ENCODE measurements at places on chromosomes 11 and 22.

GRCh38 chr11:113871336-113871735, 4.0 kb downstream of the USP28 start:
- DNase-seq = no peak

DNA sequence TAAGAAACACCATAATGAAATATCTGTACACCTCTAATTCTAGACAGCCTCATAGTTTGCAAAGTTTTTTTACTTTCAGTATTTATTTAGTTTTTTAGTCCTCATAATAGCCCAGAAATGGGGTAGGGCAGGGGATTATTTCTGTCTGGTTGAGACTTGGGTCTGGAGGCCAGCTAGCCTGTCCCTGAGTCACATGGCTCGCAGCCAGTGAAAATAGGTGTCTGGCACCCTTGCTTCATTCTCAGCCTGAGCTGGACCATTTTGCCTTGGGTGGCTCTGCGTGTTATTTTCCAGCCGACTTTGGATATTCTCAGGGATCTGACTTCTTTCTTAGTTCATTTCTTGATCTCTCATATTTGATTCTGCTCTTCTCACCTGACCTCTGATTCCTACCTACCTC, 123.9 kb upstream of the NARS2 start:
- no peak for DNase-seq

DNA sequence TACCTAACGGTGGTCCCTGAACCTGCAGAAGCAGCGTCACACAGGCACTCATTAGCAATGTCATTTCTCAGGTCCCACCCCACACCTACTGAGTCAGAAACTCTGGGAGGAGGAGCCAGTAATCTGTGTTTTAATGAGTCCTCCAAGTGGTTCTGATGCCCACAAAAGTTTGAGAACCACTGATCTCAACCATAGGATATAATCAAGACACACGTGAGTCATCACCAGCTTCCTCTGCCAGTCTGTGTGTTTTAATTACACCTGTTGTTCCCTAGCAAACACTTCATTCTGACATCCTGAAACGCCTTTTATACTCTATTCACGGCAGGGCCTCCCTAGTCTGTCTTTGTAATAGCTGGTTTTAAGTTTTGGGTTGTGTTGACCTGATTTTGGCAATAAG, 5.8 kb downstream of the TECTA start:
- DNase-seq = no peak

DNA sequence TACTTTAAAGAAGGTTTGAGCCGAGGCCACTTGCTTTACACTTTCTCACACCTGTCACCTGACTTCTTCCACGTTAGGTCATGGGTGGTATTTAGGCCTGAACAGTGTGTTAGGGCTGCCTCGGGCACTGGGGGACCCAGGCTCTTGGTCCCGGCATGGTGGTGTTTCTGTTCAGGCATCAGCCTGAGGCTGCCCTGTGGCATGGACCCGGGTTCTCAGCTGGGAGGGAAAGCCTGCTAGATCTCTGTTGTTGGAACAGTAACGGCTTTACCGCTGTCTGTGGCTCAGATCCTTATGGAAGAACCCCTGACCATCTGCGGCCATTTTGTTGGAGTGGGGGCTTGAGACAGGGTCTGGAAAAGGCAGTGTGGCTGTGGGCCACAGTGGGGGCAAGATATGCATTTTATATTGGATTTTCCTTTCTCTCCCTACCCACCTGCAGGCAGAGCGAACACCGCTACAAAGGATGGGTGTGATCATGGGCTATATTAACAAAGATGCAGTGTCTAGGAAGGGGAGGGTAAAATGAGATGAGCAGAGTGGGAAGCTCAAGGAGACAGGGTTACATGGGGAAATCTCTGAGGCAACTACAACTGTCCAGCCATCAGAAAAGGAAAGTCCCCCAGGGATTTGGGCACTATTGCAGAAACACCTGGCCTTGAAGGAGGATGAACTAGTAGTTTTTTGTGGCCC, 1.6 kb upstream of the KCNJ11 start:
- DNase-seq = no peak

DNA sequence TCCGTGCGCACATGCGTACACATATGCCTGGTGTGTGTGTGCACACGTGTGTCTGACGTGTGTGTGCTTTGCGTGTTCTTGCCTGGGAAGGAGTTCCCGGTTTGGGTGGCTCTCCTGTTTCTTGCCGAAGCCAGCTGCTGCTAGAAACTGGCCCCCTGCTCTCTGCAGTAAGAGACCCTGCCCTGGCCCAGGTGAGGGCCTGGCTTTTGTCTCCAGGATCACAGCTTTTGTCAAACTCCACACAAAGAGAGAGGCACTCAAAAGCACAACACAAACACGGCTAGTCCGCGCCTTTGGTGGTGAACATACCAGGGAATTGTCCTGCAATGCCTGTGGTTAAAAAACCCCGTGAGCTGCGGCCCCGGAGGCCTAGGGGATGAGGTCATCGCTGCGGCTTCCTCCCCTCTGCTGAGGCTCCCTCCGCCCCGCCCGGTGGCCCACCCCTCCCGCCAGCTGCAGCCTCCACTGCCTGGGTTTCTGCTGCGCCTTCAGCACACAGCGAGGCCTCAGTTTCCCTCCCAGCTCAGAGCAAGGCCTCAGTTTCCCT, 88.9 kb downstream of the KCNQ1 start:
- no peak for DNase-seq

- DNase-seq = no peak
Observed at GRCh38 chr11:84923489-84923888, 703.7 kb downstream of the DLG2 start.

- no peak for DNase-seq
Observed at GRCh38 chr11:134742224-134742612, 330.2 kb upstream of the B3GAT1 start.

GRCh38 chr11:66651016-66651415, 12.5 kb downstream of the RBM4 start:
- DNase-seq = no peak

DNA sequence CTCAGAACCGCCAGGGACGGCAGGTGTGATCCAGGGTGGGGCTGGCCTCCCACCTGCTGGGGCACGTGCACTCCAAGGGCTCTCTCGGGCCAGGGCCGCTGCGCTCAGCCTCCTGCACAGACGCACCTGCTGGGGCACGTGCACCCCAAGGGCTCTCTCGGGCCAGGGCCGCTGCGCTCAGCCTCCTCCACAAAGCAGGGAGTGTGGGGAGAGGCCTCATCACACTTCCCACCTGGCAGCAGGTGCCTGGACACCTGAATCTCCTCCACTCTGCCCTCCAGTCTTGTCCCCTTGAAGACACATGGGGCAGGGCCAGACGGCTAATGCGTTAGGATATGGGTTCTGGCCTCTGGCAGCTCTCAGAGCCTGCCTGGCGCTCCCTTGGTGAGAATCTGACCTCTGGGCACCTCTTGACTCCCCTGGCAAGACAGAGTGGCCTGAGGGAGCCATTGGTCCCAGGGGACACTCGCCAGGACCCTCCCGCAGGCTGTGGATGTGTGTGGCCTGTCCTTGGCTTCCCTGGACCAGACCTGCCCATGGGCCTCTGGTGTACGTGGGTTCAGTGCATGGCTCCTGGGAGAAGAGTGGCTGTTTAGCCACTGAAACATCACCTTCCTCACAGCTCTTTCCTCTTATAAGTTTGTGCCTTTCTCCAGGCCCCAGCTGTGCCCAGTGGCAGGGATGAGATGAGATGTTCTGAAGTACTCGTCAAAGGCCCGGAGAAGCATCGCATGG, 73.5 kb downstream of the BRD1 start:
- DNase-seq = no peak

GRCh38 chr11:11732116-11732515, 109.7 kb upstream of the USP47 start:
- DNase-seq = no peak

GRCh38 chr22:24128631-24129262, 52.5 kb upstream of the SUSD2 start:
- DNase-seq = no peak

DNA sequence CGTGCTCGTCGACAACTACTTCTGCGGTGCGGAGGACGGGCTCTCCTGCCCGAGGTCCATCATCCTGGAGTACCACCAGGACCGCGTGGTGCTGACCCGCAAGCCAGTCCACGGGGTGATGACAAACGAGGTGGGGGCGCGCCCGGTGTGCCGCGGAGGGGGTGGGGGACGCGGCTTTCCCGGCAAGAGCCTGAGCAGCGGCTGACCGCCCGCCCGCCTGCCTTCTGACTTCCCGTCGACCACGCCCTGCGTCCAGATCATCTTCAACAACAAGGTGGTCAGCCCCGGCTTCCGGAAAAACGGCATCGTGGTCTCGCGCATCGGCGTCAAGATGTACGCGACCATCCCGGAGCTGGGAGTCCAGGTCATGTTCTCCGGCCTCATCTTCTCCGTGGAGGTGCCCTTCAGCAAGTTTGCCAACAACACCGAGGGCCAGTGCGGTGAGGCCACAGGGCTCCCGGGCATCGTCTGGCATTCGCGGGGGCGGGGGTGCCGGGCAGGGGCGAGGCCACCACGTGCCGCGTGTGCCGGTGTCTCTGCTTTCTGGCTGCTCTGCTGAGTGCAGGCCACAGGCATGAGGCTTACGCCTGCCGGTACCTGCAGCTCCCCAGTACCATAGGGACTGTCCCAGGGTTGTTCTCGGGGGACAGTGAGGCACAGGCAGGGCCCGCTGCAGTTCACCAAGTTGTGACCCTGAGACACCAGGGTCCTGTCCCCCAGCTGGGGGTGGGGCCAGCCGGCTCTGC, 28.5 kb upstream of the MUC5B start:
- DNase-seq = no peak

- DNase-seq = no peak
Observed at GRCh38 chr11:27496461-27496860, 10.1 kb downstream of the LIN7C start.

DNA sequence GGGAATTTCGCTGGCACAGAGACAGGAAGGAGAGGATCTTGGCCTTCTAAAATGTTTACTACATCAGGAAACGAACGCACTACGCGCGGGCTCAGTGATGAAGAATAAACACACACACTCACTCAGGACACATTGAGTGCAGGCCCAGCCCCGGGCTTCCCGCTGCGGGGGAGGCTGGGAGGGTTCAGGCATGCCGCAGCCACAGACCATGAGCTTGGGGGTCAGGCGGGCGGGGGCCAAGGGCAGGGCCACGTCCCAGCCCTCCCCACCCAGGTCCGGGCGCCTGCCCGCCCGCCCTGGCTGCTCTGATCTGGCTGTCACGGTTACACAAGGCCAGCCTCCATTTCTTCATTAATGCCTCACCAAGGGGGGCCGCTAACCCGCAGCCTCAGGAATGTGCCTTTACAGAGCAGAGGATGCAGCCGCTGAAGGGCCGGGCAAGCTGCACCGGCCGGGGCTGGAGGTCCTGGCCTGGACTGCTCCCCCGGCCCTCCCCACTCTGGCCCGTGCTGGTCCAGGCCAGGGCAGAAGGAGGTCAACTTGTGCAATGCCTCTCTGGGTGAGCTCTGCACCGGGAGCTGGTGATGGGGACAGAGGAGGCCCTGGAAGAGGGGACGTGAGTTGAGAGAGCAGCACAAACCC, 41.7 kb downstream of the IGF2 start:
- no peak for DNase-seq

DNA sequence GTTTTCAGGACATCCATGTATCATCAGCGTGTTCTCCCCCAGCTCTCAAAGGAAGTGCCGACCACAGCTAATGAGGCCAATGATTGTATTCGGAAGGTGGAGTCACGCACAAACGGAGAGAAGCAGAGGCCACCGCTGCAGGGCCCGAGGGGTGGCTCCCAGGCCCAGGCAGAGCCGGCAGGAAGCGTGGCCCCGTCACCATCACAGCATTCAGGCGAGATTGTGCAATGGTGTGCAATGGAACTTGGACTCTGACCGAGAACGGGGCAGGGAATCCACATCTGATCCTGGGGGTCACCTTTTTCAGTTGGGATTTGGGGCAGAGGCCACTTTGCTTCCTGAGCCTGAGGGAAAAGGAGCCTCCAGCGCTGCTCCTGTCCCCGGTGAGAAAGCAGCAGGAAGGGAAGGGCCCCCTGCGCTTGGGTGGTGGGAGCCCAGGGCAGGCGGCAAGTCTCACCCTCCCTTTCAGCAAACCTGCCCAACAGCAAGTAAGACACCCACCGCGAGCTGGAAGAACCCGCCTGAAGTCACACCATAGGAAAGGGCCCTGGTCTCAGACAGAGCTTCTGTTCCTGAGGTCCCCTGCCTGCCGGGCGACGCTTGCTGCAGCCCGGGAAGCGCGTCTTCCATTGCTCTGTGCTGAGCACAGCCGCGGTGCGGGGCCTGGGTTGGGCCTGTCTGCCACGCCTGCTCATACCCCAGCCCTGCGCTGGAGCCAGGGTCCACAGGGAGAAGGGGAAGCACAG, 1430.7 kb downstream of the BRD1 start:
- DNase-seq = no peak

DNA sequence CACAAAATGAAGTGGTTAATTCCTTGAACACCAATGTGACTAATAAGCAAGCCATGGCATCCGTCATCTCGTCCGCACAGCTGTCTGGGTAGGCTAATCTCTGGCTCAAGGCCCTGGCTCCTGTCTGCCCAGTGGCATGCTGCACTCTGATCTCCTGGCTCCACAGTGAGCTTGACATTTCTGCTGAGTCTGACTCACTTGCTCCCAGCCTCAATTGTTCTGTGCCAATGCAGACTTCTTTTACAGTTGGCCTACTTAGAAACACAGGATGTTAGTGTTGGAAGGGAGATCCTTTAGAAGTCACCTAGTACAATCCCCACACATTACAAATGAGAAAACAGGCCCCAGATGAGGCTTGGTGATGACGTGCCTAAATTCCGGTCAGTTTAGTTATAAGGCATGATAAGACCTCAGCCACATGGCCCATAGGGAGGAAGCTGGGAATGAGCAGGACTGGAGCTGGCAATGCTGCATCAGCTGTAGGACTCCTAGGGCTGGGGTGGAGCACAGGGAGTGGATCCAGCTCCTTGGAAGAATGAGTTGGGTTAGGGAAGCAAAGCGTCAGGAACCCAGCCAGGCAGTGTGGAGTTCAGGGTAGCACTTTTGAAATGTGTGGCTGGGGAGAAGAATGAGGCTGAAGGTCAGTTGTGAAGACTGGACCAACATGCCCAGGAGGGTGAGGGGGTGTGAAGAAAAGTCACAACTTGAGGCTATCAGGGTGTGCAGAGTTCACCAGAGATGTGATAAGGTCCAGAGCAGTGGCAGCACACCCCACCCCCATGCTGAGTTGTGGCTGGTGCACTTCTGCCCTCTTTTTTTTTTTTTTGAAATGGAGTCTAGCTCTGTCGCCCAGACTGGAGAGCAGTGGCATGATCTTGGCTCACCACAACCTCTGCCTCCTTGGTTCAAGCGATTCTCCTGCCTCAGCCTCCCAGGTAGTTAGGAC, 70.2 kb upstream of the EED start:
- no peak for DNase-seq

- no peak for DNase-seq
Observed at GRCh38 chr11:116837231-116838091, at the start of gene APOA1. Gene APOA1, minus strand, starts transcription at chr11:116837622. Its CDS starts 235 bp downstream, at chr11:116837387.

DNA sequence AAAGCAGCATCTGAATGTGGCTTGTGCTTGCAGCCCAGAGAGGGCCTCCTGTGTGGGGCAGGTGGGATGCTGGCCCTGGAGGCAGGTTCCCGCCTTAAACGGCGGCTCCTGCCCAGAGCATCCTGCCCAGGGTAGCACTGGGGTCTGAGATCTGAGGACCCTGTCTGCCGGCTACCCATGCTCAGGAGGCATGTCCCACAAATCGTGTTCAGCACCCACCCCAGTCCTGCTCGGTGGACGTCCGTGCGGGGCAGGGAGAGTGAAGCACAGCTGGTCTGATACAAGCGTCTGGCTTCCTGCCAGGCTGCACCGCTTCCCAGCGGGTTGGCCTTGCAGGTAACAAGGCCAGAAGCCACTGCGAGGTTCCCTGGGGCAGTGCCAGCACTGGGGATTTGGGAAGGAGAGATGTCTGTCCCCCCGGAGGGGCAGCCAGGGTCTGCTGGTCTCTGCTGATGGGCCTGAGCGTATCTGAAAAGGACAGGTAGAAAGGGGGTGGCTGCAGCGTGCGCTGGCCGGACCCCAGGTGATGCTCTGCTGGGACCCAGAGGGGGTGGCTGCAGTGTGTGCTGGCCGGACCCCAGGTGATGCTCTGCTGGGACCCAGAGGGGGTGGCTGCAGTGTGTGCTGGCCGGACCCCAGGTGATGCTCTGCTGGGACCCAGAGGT, 3.6 kb downstream of the TRABD start:
- DNase-seq = no peak
